ENCODE measurements at places on chromosomes 7 and 10.
A peak's percentile ranks its signal among the peaks of the same experiment; 100 is the strongest.

DNA sequence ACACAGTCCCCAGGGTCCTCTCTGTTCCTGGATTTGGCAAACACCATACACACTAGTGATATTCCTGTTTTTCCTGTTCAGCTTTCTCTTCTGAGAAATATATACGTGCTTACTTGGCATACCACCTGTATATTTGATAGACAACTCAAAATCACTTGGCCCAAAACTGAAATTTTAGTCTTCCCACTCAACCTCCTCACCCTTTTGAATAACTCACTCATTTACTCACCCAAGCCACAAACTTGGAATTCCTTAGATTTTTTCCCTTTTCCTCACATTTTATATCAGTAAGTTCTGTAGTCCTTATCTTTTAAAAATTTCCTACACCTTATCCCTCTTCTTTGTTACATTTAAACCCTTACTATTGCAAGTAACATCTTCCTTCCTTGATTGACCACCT lies 143.4 kb downstream of the PPP1R3A start:
- no peaks in the 10 kb centered on the region for H3K36me3 ChIP-seq
- no peak for DNase-seq
- no peaks in the 10 kb centered on the region for H3K4me1 ChIP-seq
- H3K27me3 ChIP-seq: no peaks in the 10 kb centered on the region

DNA sequence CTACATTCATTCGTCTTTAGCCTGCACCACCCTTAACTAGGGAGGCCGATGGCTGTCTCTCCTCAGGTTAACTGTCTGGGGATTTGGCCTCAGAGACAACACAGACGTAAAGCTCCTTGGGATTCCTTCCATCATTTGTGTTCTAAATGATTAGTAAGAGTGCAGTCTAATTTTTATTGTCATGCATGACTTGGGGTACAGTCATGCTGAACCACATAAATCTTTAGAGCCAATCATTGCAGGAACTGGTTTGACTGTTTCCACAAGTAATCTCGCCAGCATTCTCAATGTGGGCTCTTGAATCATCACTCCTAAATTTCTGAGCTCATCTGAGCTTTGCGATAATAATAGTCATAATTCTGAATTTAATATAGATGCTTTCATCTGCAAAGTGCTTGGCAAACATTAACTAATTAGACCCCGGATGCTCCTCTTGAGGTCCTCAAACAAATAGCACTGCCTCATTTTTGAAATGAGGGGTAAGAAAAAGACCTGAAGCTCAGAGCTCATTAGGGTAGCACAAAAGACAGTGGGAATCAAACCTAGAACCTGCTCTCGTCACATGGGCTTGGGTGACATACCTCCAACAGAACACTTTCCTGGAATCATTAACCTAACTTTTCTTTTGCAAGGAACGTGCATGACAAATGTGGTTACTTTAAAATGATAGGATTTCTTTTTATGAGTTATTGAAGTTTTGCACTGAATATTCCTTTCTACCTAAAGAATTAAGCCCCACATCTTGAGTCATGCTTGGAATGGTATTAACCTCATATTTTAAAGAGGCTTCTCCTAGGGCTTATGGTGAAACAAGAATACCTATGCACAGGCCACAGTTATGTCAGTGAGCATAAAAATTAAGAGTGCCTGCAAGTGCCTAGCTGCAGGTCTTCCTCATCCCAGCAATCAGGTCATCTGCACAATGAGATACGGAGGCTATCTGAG lies 118.9 kb upstream of the NRP1 start:
- peaks cover 2% of the 10 kb centered on the region for H3K27me3 ChIP-seq
- H3K36me3 ChIP-seq: no peaks in the 10 kb centered on the region
- no peak overlapping the region for H3K4me3 ChIP-seq
- no peaks in the 10 kb centered on the region for H3K4me1 ChIP-seq
- H3K27ac ChIP-seq: no peak overlapping the region

DNA sequence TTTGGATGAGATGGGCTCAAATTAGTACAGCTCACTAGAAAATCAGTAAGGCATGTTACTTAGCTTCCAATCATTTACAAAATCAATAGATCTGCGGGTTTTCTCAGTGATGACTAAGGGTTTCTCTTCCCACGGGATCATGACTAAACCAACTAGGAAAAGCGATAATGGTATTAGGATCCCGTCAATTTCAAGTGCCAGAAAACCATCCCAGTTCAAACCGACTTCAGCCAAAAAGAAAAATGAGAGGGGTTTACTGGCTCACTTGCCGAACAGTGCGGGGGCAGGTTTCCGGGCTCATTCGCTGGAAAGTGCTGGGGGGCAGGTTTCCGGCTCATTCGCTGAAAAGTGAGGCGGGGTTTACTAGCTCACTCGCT lies 62.1 kb upstream of the LYZL2 start:
- no peak for DNase-seq
- no peak overlapping the region for H3K27ac ChIP-seq
- peaks cover 73% of the 10 kb centered on the region for H3K4me1 ChIP-seq
- no peaks in the 10 kb centered on the region for H3K27me3 ChIP-seq

- no peak for DNase-seq
- H3K27me3 ChIP-seq: no peaks in the 10 kb centered on the region
- peak overlapping the region; percentile 96 for H3K27ac ChIP-seq
- H3K36me3 ChIP-seq: peaks cover 84% of the 10 kb centered on the region
- no peak overlapping the region for H3K4me3 ChIP-seq
Observed at GRCh38 chr7:92766461-92767003, 69.8 kb downstream of the CDK6 start.

- H3K27ac ChIP-seq: no peak overlapping the region
- H3K4me1 ChIP-seq: peaks cover 2% of the 10 kb centered on the region
- no peak overlapping the region for H3K4me3 ChIP-seq
- peaks cover 3% of the 10 kb centered on the region for H3K27me3 ChIP-seq
Observed at GRCh38 chr10:71622154-71622526, 97.4 kb downstream of the C10orf105 start.

- H3K27ac ChIP-seq: peak overlapping the region; percentile 98
- peaks cover 100% of the 10 kb centered on the region for H3K4me1 ChIP-seq
- DNase-seq: no peak
- peaks cover 22% of the 10 kb centered on the region for H3K36me3 ChIP-seq
- peak overlapping the region; percentile 6 for H3K4me3 ChIP-seq
- no peaks in the 10 kb centered on the region for H3K27me3 ChIP-seq
Observed at GRCh38 chr10:71741029-71741428, 21.5 kb upstream of the C10orf105 start.

DNA sequence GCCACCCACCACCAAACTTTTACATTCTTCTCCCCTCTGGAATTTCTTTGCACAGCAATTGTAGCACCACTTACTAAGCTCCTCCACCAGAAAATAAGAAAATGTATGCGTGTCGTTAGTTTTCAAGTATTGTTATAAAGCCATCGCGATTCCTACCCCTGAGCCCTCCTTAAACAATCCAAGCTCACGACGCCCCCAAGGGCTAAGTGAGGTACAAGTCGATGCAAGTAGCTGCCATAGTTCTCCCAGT lies 1.3 kb downstream of the FRAT2 start:
- peaks cover 52% of the 10 kb centered on the region for H3K4me1 ChIP-seq
- peaks cover 31% of the 10 kb centered on the region for H3K36me3 ChIP-seq
- H3K4me3 ChIP-seq: peak overlapping the region; percentile 90

- H3K36me3 ChIP-seq: peaks cover 24% of the 10 kb centered on the region
- H3K27ac ChIP-seq: no peak overlapping the region
- H3K4me1 ChIP-seq: peaks cover 16% of the 10 kb centered on the region
- no peak overlapping the region for H3K4me3 ChIP-seq
- no peaks in the 10 kb centered on the region for H3K27me3 ChIP-seq
- no peak for DNase-seq
Observed at GRCh38 chr10:119762035-119762434, 36.2 kb downstream of the INPP5F start.

- DNase-seq: no peak
- peaks cover 21% of the 10 kb centered on the region for H3K4me1 ChIP-seq
- H3K36me3 ChIP-seq: peaks cover 88% of the 10 kb centered on the region
- no peak overlapping the region for H3K27ac ChIP-seq
Observed at GRCh38 chr10:42615419-42615818, 23.0 kb downstream of the ZNF33B start.

- no peaks in the 10 kb centered on the region for H3K36me3 ChIP-seq
- no peak overlapping the region for H3K4me3 ChIP-seq
- H3K4me1 ChIP-seq: no peaks in the 10 kb centered on the region
- H3K27me3 ChIP-seq: peaks cover 2% of the 10 kb centered on the region
Observed at GRCh38 chr7:47266131-47266706, 315.7 kb downstream of the TNS3 start.

DNA sequence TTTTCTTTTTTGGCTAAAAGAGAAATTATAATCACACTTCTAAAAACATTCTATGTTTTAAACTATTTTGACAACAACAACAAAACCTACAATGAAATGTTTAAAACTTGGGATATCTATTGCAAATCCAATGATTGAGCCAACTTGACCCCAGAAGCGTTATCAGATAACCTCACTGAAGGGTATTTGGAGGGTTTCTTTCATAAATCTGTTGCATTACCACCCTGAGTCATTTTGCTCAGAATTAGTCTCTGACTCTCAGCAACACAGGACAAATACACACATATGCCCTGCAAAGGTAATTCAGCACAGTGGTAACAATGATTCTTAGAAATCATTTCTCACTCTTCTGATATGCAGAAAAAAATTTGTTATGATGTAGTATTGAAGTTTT lies 2.3 kb upstream of the COL1A2 start:
- H3K4me3 ChIP-seq: no peak overlapping the region
- no peaks in the 10 kb centered on the region for H3K36me3 ChIP-seq
- peaks cover 28% of the 10 kb centered on the region for H3K27me3 ChIP-seq
- DNase-seq: no peak
- H3K27ac ChIP-seq: no peak overlapping the region

- peaks cover 79% of the 10 kb centered on the region for H3K4me1 ChIP-seq
- no peak for DNase-seq
- H3K27me3 ChIP-seq: no peaks in the 10 kb centered on the region
- peaks cover 54% of the 10 kb centered on the region for H3K36me3 ChIP-seq
- H3K4me3 ChIP-seq: peak overlapping the region; percentile 85
- H3K27ac ChIP-seq: peak overlapping the region; percentile 91
Observed at GRCh38 chr10:17229717-17229966, 1.6 kb downstream of the VIM start.

GRCh38 chr7:1248143-1248915 lies 15.7 kb downstream of the UNCX start:
- H3K27me3 ChIP-seq: peaks cover 77% of the 10 kb centered on the region
- no peak overlapping the region for H3K4me3 ChIP-seq
- no peak overlapping the region for H3K27ac ChIP-seq
- DNase-seq: no peak
- H3K4me1 ChIP-seq: peaks cover 7% of the 10 kb centered on the region
- H3K36me3 ChIP-seq: no peaks in the 10 kb centered on the region

DNA sequence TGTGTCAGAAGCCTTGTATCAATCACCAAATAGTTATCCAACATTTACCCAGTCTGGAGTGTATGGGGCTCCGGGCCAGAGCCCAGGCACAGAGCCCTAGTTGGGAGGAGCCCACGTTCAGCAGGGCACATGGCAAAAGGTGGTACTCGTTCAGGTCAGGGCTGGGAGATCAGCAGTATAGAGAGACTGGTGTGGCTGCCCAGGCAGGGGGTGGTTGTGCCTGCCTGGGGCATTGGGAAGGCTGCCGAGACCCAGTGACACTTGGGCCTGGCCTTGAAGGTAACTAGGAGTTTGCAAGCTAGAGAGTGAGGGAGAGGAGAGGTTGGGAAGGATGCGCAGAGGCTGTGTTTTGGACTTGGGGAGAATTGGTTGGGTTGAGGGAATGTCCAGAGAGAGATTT lies 48.9 kb upstream of the IGFBP3 start:
- H3K4me3 ChIP-seq: no peak overlapping the region
- no peak overlapping the region for H3K27ac ChIP-seq
- H3K36me3 ChIP-seq: peaks cover 2% of the 10 kb centered on the region
- peaks cover 2% of the 10 kb centered on the region for H3K4me1 ChIP-seq

- DNase-seq: no peak
- H3K4me3 ChIP-seq: no peak overlapping the region
- peak overlapping the region; percentile 42 for H3K27ac ChIP-seq
- peaks cover under 1% of the 10 kb centered on the region for H3K36me3 ChIP-seq
- H3K4me1 ChIP-seq: peaks cover 58% of the 10 kb centered on the region
- H3K27me3 ChIP-seq: no peaks in the 10 kb centered on the region
Observed at GRCh38 chr10:14608381-14609001, 166.2 kb downstream of the FAM107B start.

DNA sequence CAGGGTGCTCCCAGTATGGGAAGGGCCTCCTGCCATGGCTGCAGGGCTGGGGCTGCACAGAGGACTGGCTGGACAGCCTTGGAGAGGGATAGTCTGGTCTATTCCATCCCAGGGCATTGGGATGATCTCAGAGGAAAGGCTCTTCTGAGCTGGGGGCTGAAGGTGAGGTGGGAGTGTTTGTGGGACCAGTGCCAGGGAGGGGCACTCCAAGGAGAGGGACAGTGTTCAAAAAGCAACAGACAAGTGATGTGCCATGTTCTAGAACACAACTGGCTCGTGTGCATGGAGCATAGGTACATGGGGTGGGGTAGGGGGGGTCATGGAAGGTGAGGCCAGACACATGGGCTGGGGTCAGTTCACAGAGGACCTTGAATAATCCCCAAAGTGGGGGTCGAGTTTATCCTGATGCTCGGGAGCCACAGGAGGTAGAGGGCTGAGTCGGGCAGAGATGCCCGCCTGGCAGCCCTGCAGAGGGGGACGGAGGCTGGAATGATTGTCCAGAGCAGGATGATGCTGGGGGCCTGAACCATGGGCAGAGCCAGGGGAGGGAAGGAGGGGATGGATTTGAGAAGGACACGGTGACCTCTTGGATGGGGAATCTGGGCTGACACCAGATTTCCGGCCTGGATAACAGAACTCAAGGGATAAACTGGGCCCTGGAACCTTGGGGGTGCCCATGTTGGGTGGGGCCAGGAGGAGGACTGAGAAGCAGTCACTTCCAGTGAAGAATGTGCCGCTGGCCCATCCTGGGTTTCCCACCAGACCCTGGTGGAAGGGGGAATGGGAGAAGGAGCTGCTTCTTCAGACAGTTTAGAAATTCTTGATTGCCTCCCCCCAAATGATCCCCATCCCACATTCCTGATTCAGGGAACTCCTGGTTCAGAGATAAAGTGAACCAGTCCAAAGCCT lies 50.4 kb downstream of the NEURL1 start:
- no peak overlapping the region for H3K4me3 ChIP-seq
- H3K36me3 ChIP-seq: no peaks in the 10 kb centered on the region
- no peak overlapping the region for H3K27ac ChIP-seq
- H3K4me1 ChIP-seq: peaks cover 13% of the 10 kb centered on the region
- peaks cover 23% of the 10 kb centered on the region for H3K27me3 ChIP-seq

GRCh38 chr7:106061301-106061979 lies 50.7 kb downstream of the SYPL1 start:
- no peaks in the 10 kb centered on the region for H3K36me3 ChIP-seq
- DNase-seq: no peak
- H3K4me1 ChIP-seq: peaks cover 40% of the 10 kb centered on the region
- no peak overlapping the region for H3K4me3 ChIP-seq
- H3K27ac ChIP-seq: no peak overlapping the region

DNA sequence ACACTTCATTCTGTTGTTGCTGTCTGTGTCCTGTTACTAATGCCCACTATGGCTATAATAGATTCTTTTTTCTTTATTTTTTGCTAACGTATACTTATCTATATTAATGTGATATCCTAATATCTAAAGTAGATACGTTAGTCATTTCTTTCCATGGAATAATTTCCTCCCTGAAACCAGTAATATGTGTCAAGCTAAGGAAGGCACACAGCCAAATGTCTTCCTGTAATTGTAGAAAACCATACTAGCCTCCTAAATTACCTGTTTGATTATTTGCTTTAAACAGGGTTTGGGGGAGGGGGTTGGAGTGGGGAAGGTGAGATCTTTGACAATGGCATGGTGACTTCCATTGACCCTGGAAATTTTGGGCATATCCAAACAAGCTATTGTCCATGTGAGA lies 56.4 kb downstream of the THNSL1 start:
- DNase-seq: no peak
- no peaks in the 10 kb centered on the region for H3K36me3 ChIP-seq
- peaks cover 14% of the 10 kb centered on the region for H3K27me3 ChIP-seq
- H3K4me1 ChIP-seq: no peaks in the 10 kb centered on the region

- H3K4me1 ChIP-seq: no peaks in the 10 kb centered on the region
- H3K27me3 ChIP-seq: peaks cover 6% of the 10 kb centered on the region
- no peak overlapping the region for H3K27ac ChIP-seq
- no peaks in the 10 kb centered on the region for H3K36me3 ChIP-seq
- no peak for DNase-seq
Observed at GRCh38 chr7:142152076-142152475, 40.6 kb downstream of the MGAM2 start.

All from activated T-cell treated with anti-CD3 and anti-CD28 coated beads, Interleukin-2, amount 50 U/mL, for 24 hours (primary cell).